ENCODE measurements at places on chromosomes 12 and 14. TPM values are rescaled to one million over a fixed set of nuclear protein-coding genes. Genes with fewer than 3 reads are reported as not detected.

DNA sequence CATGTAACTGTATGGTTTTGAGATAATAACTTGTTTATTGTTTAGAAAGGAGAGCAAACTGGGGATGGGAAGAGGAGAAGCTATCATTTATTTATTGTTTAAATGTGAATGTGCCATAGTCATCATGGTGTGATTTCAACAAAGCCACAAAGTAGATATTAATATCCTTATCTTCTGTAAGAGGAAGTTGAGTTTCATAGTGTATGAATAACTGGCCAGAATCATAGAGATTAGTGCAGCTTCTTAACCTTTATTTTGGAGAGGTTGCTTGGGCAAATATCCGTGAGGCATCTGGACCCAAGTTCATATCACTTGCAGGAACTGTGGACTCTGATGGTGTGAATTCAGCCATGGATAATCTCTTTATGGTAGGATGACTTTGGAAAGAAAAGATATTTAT is 26.8 kb upstream of the LYZ start:
- no peak overlapping the region for H3K4me3 ChIP-seq
- no peak for DNase-seq
- no peaks in the 10 kb centered on the region for H3K27me3 ChIP-seq
- no peak overlapping the region for H3K27ac ChIP-seq
- H3K36me3 ChIP-seq: no peaks in the 10 kb centered on the region

Gene FAM90A1
- total RNA-seq: not detected

GRCh38 chr14:30558675-30559555 is at the start of gene G2E3:
G2E3 (plus strand) TSS chr14:30559158; CDS start chr14:30581080, 21,922 bp downstream.
- peak within 1 kb of the TSS; percentile 98 for H3K4me3 ChIP-seq
- no peaks in the 10 kb centered on the region for H3K36me3 ChIP-seq
- H3K27ac ChIP-seq: peak within 1 kb of the TSS; percentile 82
- no peaks in the 10 kb centered on the region for H3K4me1 ChIP-seq
- H3K27me3 ChIP-seq: no peaks in the 10 kb centered on the region
- DNase-seq: peak; percentile 91

- DNase-seq: no peak
- no peak overlapping the region for H3K4me3 ChIP-seq
- no peaks in the 10 kb centered on the region for H3K27me3 ChIP-seq
- no peaks in the 10 kb centered on the region for H3K4me1 ChIP-seq
- H3K27ac ChIP-seq: no peak overlapping the region
- H3K36me3 ChIP-seq: no peaks in the 10 kb centered on the region
Measured at GRCh38 chr12:120951-121350, 54.4 kb downstream of the IQSEC3 start.

DNA sequence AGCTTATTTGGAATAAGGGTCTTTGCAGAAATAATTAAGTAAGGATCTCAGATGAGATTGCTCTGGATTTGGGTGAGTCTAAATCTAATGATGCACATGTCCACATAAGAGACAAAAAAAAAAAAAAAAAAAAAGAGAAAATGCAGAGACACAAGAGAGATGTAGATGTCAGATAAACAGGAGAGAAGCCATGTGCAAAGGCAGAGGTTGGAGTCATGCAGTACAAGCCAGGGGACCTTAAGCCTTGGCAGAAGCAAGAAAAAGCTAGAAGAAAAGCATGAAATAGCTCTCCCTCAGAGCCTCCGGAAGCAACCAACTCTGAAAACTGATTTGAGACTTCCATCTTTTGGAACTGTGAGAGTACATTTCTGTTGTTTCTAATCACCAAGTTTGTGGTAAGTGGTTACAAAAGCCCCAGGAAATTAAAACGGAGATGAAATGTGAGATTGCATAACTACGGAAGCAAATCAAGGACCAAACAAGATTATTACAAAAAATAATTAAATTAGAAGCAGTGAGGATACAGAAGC is 1304.0 kb upstream of the SEL1L start:
- H3K4me3 ChIP-seq: no peak overlapping the region
- DNase-seq: no peak
- no peaks in the 10 kb centered on the region for H3K27me3 ChIP-seq
- H3K27ac ChIP-seq: no peak overlapping the region
- H3K4me1 ChIP-seq: no peaks in the 10 kb centered on the region

Gene BMAL2
- total RNA-seq: 5.6 TPM

Gene CNIH1
- 173 TPM for total RNA-seq

GRCh38 chr12:78088391-78088832 is 257.7 kb downstream of the NAV3 start:
- DNase-seq: no peak
- peak overlapping the region; percentile 47 for H3K4me3 ChIP-seq
- H3K27me3 ChIP-seq: no peaks in the 10 kb centered on the region
- H3K36me3 ChIP-seq: no peaks in the 10 kb centered on the region

DNA sequence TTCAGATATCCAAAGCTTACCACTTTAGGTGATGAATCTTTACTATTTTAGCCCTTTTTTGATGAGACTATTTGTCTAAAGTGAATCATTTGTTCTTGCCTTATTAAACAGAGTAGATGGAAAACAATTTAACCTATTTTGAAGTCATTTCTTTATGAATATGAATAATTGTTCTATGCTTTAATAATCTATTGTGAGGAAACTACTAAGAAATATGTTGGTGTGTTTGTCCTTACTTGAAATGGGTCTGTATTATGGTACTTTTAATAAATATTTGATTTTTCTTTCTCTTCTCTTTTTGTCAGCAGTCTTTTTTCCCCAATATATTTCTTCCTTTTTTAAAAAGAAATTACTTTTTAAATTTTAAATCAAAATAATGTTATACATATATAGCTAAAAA is 24.4 kb downstream of the HSD17B6 start:
- DNase-seq: no peak
- no peaks in the 10 kb centered on the region for H3K4me1 ChIP-seq
- no peaks in the 10 kb centered on the region for H3K36me3 ChIP-seq

GRCh38 chr12:52147367-52147963 is 44.3 kb downstream of the KRT80 start:
- H3K27me3 ChIP-seq: no peaks in the 10 kb centered on the region
- no peak overlapping the region for H3K4me3 ChIP-seq
- no peaks in the 10 kb centered on the region for H3K36me3 ChIP-seq

Gene PLXNC1
- total RNA-seq: 1.8 TPM

Gene DPF3
- total RNA-seq: 0.11 TPM

Gene KRT78
- total RNA-seq: not detected

- DNase-seq: no peak
- no peaks in the 10 kb centered on the region for H3K36me3 ChIP-seq
- no peak overlapping the region for H3K27ac ChIP-seq
- no peaks in the 10 kb centered on the region for H3K4me1 ChIP-seq
Measured at GRCh38 chr14:21825149-21825743, 151.6 kb upstream of the OR4E1 start.

Gene IL31
- not detected for total RNA-seq

Gene SIX6
- total RNA-seq: not detected

GRCh38 chr12:104339663-104340062 is 36.1 kb downstream of the EID3 start:
- peak overlapping the region; percentile 64 for H3K27ac ChIP-seq
- peaks cover 33% of the 10 kb centered on the region for H3K4me1 ChIP-seq
- peaks cover 64% of the 10 kb centered on the region for H3K36me3 ChIP-seq

Gene MANSC1
- total RNA-seq: 72.1 TPM

Gene CNTN1
- 0.75 TPM for total RNA-seq

DNA sequence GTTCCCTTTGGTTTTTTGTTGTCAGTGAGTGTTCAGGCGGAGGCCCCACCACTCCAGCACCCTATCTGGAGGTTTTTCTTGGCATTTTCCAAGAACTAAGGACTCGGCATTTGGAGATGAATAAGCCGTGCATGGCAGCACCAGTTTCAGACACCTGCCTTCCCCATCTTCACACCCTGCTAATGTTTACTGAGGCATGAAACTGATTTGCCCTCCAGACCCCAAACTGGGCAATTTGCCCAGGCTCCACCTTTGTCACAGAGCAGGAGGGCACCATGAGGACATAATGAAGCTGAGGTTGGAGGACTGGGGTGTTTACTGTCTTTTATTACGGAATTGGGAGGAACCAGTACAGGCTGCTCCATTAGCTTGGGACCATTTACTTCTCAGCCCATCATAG is 113.4 kb downstream of the LGMN start:
- no peak overlapping the region for H3K4me3 ChIP-seq
- no peaks in the 10 kb centered on the region for H3K27me3 ChIP-seq
- no peak overlapping the region for H3K27ac ChIP-seq
- H3K36me3 ChIP-seq: no peaks in the 10 kb centered on the region
- no peak for DNase-seq

DNA sequence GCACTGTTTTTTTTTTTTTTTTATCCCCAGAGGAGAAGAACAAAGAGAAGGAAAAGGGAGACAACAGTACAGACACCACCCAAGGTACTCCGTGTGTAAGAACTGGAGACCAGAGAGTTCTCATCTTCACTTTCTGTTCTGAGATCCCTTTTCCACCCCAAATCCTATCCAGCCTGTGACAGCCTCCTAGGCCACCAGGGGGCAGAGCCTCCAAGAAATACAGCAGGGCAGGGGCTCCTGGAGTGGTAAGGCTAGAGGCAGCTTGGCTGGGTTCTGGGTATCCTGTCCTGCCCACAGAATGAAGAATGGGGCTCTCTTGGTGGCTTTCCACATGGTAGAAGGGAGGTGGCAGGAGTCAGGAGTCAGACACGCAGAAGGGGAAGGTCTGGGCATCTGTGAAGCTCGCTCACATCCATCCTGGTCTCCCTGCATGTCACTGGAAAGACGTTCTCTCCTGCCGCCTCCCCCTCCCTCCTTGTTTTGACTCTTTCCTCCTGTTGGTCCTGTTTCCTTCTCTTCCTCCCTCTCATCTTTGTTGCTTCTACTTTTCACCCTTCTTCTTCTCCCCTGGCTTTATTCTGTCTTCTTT is 12.0 kb downstream of the CLSTN3 start:
- no peaks in the 10 kb centered on the region for H3K4me1 ChIP-seq
- H3K36me3 ChIP-seq: peaks cover 4% of the 10 kb centered on the region
- H3K27me3 ChIP-seq: no peaks in the 10 kb centered on the region

DNA sequence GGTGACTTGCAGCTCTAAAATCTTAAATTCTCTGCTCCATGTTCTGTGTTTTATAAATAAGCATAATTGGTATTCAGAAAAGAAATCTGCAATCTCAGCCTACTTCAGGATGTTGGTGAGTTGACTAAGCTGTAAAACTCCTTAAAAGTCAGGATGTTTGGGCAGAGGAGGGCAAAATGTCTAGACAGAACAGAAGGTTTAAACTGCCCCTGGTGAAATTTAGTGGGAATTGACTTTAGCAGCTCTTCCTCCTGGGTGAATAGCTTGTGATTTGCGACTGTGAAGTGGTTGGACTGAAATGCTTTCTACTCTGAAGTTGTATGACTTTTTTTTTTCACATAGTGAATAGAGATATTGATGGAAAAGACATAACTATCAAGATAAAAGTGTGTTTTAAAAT is 85.8 kb downstream of the CAND1 start:
- no peaks in the 10 kb centered on the region for H3K4me1 ChIP-seq
- no peak overlapping the region for H3K4me3 ChIP-seq
- no peaks in the 10 kb centered on the region for H3K27me3 ChIP-seq
- H3K36me3 ChIP-seq: no peaks in the 10 kb centered on the region

DNA sequence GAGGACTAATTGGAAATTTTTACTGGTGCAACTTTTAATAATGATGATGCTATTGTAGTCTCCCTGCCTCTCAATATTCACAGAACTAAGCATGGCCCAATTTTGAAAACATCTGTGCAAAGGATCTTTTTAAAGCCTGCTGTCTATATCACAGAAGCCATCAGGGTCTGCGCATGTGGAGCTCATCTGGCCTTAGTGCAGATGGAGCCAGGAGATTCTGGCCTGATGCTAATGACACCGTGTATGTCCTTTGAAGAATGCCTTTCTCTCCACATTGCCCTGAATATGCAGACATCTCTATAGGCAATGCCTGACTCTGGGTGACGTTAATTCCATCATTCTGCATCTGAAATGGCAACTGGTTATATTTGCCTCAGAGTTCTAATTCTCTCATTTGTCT is 1205.9 kb downstream of the AACS start:
- H3K4me3 ChIP-seq: no peak overlapping the region
- no peak overlapping the region for H3K27ac ChIP-seq
- no peak for DNase-seq
- H3K4me1 ChIP-seq: no peaks in the 10 kb centered on the region
- H3K27me3 ChIP-seq: no peaks in the 10 kb centered on the region
- H3K36me3 ChIP-seq: no peaks in the 10 kb centered on the region

GRCh38 chr14:99690636-99691035 is 6.5 kb downstream of the CYP46A1 start:
- no peak for DNase-seq
- H3K4me1 ChIP-seq: no peaks in the 10 kb centered on the region
- H3K36me3 ChIP-seq: no peaks in the 10 kb centered on the region
- no peak overlapping the region for H3K4me3 ChIP-seq
- no peaks in the 10 kb centered on the region for H3K27me3 ChIP-seq

- no peak overlapping the region for H3K4me3 ChIP-seq
- H3K4me1 ChIP-seq: no peaks in the 10 kb centered on the region
- DNase-seq: no peak
- H3K27me3 ChIP-seq: no peaks in the 10 kb centered on the region
- no peaks in the 10 kb centered on the region for H3K36me3 ChIP-seq
- no peak overlapping the region for H3K27ac ChIP-seq
Measured at GRCh38 chr12:78194448-78194847, 363.8 kb downstream of the NAV3 start.

DNA sequence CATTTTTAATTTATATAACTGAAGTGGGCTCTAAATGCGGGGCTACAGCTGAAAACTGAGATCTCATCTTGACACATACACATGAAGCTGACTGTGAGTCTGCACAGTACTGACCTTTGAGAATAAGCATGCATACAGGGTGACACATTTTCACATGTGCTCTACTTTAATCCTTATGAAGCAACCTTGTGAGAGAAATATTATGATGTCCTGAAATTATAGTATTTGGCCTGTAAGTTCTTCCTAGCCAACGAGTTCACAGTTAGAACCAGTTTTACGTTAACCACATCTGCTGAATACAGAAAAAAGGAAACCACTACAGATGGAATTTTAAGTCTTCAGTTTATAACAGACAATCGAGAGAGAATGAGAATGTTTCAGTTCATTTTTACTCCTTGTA is 70.3 kb downstream of the SPPL3 start:
- peak overlapping the region; percentile 34 for H3K27ac ChIP-seq
- H3K4me1 ChIP-seq: peaks cover 38% of the 10 kb centered on the region
- no peaks in the 10 kb centered on the region for H3K27me3 ChIP-seq
- no peak for DNase-seq

Gene LRRC43
- not detected for total RNA-seq

DNA sequence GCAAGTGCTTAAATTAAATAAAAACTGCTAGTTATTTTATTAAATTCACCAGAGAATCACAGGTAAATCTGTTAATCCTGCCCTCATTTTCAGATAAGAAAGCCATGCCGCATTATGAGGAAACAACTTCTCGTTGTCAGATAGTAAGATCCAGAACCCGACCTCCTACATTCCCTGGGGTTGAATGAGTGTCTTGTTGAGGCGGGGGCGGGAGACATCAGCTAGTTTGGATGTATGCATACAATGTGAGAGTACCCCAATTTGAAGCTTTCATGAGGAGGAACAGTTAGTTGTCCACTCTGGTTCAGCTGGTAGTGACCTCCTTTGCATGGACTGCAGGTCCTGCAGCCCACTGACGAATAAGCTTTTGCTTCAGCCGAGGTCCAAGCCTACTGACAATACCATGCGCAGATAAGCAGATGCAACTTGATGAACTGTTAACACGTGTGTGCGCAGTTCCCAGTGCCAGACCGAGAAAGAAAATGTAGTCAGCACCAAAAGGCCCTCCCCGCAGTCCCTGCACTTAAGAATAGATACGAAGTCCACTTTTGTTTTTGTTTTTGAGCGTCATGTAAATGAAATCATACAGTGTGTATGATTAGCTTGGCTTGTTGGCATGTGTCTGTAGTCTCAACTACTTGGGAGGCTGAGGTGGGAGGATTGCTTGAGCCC is 34.9 kb downstream of the EVL start:
- no peak overlapping the region for H3K4me3 ChIP-seq
- DNase-seq: no peak
- H3K4me1 ChIP-seq: peaks cover 19% of the 10 kb centered on the region
- no peaks in the 10 kb centered on the region for H3K27me3 ChIP-seq
- no peaks in the 10 kb centered on the region for H3K36me3 ChIP-seq

GRCh38 chr12:132505105-132505851 is 15.3 kb downstream of the FBRSL1 start:
- H3K27ac ChIP-seq: no peak overlapping the region
- H3K27me3 ChIP-seq: no peaks in the 10 kb centered on the region
